ENCODE measurements at places on chromosomes 16 and 17. TPM values are rescaled to one million over a fixed set of nuclear protein-coding genes. Genes with fewer than 3 reads are reported as not detected.

DNA sequence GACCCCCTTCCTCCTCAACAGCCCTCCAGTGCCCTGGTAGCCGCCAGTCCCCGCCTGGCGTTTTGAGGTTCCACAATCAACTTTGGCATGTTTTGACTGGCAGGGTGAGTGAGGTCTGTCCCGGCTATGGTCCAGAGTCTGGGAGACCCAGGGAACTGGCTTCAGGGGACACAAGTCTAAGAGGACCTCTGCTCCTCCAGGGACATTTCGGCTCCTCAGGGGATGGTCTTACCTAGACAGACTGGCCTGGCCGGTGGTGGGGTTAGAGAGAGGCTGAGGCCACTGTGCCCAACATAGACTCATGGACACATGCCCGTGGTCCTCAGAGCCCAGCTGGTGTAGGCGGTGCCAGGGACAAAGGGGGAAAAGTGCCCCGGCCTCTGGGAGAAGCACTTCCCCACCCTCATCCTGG is 2.2 kb downstream of the TMC8 start:
- DNase-seq: no peak

DNA sequence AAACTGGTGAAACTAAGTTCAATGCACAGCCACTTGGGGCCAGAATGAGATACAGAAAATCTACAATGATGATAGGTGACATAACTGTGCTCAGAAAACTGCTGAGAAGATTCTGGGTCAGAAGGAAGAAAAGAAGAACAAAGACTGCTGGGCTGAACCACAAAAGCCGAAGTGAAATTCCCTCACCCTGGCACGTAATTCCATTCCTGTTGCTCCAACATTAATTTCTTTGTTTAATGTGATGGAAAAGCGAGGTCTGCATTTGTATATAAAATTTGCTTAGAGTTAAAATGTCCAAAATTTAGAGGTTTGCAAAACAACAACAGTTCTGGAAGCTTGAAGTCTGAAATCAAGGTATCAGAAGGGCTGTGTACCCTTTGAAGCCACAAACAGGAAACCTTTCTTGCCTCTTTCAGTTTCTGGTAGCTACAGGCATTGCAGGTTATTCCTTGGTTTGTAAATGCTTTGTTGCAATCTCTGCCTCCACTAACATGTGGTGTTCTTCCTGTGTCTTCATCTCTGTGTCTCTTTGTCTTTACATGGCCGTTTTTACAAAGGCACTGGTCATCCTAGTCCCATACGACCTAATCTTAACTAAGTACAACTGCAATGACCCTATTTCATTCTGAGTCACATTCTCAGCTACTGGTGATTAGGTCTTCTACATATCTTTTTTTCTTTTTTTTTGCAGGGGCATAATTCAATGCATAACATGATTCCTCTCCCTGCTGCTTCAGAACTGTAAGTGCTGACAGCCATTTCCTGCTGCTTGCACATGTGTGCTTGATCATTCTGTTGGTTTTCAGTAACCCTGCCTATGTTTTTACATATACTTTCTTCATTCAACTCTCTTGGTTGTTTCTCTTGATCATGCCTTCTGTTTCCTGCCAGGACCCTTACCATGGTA is 603.0 kb upstream of the CDH8 start:
- no peak for DNase-seq

DNA sequence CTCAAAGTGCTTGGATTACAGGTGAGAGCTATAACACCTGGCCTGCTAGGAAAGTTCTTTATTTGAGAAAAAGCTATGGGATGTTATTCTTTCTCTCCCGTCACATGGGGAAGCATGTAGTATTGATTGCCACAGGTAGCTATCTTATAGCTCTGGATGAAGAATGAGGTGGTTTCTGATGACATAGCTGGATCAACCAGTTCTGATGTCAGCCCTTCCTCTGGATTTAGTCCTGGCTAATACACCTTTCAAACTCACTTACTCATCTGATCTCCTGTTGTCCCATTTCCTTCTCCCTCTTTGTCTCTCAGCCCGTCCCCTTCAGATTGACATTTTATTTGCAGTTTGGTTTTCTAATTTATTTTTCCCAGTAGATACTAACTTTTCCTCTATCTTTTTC is 14.1 kb upstream of the PPM1D start:
- DNase-seq: no peak

- no peak for DNase-seq
These were observed 1.6 kb downstream of the PPY start for GRCh38 chr17:43940630-43941029.

DNA sequence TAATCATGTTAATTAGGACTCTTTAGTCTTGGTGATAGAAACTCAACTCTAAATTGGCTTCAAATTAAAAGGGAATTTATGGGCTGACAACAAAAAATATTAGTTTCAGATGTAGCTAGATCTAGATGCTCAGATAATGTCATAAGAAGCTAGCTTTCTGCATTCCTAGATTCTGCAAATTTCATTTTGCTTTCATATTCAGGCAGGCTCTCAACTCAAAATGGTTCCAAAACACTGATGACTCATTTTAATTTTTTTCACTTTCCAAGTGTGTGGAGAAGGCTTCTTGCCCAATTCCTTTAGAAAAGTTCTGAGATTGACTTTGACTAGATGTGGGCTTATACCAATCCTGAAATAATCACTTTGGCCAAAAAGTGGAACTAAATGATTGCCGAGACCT is 236.7 kb upstream of the GOT2 start:
- DNase-seq: no peak

Gene CDRT4
- 14.7 TPM for total RNA-seq

Gene CACNG5
- not detected for total RNA-seq

Gene TCF25
- total RNA-seq: 206 TPM

Data from sciatic nerve (tissue), 2 donors.